NCI-H226 (cell line): ENCODE measurements at places on chromosomes 12 and 14.

- no peak for DNase-seq
These were observed 477.5 kb upstream of the RGS6 start for GRCh38 chr14:71454513-71455332.

DNA sequence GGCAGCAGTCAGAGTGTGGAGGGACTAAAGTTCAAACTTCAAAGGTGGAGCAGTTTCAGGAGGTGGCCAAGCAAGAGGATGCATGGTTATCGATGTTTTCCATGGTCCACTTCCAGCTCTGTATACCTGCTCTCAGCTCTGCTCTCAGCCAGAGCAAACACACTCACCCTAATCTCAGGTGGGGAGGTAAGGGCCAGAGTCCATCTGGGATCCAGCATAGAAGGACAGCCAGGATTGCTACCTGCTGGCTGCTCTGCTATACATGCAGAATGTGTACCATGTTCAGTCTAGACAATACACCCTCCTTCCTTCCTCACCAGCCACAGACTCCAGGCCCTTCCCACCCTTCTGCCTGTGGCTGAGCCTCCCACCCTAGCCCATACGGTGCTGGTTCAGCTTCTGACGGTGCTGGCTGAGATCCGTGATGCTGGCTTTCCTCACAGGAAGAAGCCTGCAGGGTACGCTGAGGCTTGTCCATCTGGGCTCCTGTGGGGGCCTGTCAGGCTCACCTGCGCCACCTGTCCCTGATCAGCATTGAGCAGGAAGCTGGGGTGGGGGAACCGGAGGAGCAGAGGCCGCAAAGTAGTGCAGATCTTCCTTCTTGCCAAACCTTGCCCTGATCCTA, 2.4 kb downstream of the CBLN3 start:
- DNase-seq: no peak

GRCh38 chr14:83470466-83470865, 1936.8 kb upstream of the SEL1L start:
- no peak for DNase-seq

DNA sequence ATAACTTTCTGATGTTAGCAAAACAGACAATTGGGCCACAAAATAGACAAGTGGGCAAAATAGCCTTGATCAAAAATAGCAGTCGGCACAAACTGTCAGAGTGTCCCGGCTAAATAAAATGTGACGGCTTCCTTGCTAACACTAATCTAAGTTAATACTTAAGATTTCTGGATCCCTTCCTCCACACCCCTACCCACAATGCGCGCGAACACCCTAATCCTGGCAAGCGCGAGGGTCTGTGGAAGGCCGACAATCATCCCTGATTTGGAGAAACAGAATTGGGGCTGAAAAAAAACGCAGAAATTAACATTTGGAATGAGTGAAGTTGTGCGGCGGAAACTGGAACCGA, 489 bp downstream of the CEP290 start:
- DNase-seq: no peak

- no peak for DNase-seq
These were observed 56.2 kb downstream of the MIPOL1 start for GRCh38 chr14:37253905-37254304.

DNA sequence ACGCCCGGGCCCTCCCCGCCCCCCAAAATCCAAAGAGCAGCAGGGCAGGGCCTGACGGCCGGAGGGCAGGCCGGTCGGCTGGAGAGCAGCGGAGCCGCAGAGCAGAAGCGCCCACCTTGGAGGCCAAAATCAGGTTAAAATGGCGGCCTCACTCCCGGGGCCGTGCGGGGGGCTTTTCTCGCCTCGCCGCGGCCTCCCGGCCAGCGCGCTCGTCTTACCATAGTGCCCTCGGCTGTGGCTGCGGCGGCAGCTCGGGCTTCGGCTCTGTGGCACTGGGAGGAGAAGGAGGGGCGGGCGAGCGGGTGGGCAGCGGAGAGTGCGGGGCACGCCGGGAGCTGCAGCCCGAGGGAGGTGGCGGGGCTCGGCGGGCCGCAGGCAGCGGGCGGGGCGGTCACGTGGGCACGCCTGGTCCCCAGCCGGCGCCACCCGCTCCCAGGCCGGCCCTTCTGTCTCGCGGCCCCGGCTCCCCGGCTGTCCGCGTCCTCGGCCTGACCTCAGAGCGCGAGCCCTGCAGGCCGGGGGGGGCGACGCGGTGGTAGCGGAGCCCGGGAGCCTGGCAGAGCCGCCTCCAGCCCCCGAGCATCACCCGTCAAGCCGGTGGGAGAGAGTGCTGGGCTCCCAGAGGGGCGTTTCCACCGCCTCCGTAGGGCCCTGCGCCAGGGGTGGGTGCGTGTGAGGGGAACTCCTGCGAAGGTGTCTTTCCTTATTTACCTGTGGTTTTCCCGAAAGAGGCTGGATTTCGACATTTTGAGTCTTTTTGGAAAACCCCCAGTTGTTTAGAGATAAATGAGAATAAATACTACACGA, at the start of gene CFL2:
Gene CFL2, minus strand, starts transcription at position 274 of the 807 bp plus-strand sequence. Its CDS starts 53 bp downstream, at position 221.
- DNase-seq: peak; percentile 64

DNA sequence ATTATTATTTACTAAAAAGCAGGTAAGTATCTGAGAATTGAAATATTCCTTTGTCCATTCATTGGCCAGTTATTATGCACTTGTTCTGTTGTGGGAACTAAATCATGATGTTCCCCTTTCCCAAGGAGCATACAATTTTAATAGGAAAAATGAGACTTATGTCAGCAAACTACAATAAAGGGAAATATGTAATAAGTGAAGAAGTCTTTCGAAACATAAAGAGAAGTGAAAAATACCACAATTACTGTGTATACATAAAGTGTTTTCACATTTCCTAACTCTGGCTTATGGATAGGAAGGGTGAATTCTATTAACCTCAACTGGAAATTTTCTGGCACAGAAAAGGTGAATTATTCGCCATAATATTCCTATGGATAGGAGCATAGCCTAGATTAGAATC, 78.4 kb upstream of the DNM1L start:
- no peak for DNase-seq

DNA sequence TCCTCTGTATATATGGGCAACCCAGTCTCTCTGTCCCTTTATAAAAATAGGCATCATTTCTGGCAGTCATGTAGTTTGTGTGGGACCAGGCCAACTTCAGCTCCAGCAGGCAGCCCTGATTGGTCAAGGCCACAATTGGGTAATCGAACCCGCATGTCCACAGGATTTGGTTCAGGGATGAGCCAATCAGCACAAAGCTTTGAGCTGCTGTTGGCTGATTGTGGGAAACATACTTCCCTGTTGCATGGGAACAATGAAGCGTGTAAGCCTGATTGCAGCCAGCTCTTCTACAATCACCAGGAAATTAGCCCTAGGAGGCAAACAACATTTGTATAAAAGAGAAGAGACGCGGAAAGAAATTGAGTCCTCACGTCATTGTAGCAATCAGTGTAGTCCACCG, 328.6 kb downstream of the PCNX1 start:
- DNase-seq: no peak

DNA sequence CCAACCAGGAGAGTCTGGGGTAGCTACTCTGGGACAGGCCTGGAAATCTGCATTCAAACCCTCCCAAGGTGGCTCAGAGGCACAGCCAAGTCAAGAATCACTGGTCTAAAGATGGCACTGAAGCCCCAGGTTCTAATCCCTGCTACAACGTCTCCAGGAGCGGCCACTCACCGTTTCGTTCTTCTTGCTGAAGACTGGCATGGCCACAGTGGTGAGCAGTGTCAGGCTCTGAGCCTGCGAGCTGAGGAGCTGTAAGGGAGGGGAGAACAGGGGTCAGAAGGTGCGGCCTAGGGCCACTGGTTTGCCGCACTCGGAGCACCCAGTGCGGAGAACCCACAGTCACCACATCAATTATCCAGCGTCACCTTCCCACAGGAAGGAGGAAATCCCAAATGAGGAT, 38.8 kb downstream of the CACNA2D4 start:
- DNase-seq: no peak

DNA sequence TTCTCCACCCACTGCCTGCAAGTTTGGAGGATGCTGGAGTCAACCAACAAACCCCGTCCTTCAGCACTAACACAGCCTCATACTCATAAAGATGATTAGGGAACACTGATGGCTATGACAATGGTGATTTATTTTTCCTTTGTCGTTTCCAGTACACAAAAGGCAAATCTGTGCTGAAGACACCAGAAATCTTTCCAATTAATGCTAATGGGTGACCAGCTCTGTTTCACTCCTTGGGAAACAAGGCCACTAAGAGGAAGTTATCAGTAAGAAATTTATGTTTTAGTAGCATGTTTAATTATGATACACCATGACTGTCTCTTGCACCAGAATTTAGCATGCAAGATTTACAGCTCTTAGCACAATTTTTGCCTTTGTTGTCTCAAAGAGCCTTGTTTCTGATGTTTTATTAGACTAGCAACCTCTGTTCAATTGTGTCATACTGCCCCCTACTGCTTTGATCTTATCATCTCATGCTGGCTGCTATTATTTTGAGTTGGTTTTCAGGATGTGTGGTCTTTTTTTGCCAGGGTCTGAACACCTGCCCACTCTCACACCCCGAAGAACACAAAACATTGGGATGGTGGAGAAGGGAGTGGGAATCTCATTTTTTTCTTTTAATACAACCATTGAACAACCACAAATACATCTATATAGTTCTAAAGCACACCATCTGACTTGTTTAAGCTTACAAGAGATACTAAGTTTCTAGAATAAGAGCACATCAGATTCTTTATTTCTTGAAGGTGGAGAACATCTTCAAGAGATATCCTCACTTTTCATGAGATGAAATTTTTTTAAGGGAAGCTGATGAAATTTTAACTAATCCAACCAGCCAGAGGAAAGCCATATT, 160.9 kb downstream of the SPTSSA start:
- DNase-seq: peak; percentile 43

GRCh38 chr14:26773906-26774593, 176.2 kb upstream of the NOVA1 start:
- DNase-seq: peak; percentile 76

- DNase-seq: no peak
These were observed 39.9 kb upstream of the TMPO start for GRCh38 chr12:98475565-98475908.

DNA sequence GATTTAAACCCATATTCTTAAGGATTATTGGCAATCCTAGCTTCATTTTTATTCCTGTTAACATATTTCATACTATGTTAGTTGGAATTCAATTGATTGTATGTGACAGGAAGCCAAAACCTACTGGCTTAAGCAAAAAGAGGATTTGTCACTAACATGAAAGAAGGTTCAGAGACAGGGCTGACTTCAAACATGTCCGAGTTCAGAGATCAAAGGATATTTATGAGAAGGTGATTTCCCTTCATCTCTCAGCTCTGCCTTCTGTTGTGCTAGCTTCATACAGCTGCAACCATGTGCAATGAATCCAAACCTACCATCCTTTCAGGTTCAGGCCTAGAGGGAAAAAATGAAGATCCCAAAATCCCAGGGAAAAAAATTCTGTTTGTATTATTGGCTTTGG, 349.7 kb downstream of the ATP23 start:
- DNase-seq: no peak

GRCh38 chr14:20789230-20789813, 8.3 kb downstream of the RNASE6 start:
- no peak for DNase-seq

- DNase-seq: peak; percentile 14
These were observed 594 bp downstream of the ZCCHC8 start for GRCh38 chr12:122499991-122500684.

GRCh38 chr12:88743946-88744685, 163.8 kb upstream of the KITLG start:
- no peak for DNase-seq

DNA sequence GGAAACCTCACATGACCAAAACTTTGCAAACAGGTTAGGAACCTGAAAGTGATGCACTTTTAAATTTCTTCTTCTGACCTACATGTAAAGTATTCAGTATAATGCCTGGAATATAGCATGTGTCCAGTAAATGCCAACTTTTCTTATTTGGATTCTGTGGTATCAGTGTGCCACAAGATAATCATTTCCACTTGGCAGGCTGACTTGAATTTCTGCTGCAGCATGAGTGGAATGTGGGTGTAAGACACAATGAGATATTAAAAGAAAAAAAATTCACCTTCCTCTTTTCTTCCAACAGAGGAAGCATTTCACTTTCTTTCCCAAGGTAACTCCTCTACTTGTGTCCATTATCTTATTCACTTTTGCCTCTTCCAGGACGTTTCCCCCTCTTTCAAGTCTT, 141.9 kb upstream of the PRKD1 start:
- DNase-seq: peak; percentile 11

GRCh38 chr12:31002999-31003398, 70.7 kb upstream of the DDX11 start:
- no peak for DNase-seq

DNA sequence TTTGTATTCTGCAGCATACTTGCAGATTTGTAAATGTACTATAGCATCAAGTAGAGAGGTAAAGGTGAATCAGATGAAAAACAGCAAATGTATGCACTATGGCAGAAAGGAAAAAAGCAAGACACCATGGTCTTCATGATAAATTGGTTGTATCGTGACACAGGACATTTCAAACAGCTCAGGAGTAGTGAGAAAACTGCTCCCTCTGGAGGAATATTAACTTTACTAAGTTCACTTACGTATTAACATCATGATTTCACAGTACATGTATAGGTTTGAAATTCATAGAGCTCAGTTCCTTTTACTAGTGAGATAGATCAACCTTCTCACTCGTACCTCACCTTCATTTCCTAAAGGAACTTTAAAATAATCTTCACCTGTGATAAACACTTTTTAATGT, 6.5 kb downstream of the MBIP start:
- no peak for DNase-seq

- no peak for DNase-seq
These were observed 138.5 kb upstream of the SRRM4 start for GRCh38 chr12:118842866-118843265.

DNA sequence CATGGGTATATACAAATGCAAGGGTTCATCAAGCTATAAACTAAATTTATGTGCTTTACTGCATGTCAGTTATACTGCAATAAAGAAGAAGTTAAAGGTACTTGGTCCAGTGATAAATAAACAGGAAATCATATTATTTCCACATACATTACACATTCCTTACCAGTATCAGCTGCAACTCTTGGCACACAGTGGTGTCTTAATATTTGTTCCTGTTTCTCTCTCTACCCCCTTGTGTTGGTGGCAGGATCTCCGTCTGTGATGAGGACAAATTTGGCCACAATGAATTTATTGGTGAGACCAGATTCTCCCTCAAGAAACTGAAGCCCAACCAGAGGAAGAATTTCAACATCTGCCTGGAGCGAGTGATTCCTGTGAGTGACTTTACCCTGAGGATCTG, 19.2 kb upstream of the OAS1 start:
- DNase-seq: no peak

DNA sequence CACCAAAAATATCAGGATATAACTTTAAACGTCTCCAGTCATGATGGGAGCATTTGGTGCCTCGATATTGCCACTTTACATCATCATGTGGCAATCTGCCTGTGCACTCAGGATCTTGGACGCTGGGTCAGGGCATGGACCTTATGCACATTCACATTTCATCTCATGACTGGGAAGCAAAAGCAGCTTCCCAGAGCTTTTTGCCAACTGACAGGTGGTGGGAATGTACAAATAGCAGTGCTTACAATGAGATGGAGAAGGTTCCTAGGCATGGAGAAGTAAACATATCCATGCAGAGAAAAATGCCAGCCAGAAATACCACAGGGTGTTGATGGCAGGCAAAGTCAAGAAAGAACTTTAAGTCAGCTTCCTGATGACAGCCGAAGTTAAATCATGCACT, 30.3 kb downstream of the EFCAB11 start:
- DNase-seq: no peak

- DNase-seq: no peak
These were observed 52.2 kb downstream of the SSH1 start for GRCh38 chr12:108805136-108805535.

- no peak for DNase-seq
These were observed 236.5 kb upstream of the PELI2 start for GRCh38 chr14:55881577-55882241.

GRCh38 chr14:101932673-101933072, 31.7 kb upstream of the DYNC1H1 start:
- DNase-seq: no peak
